ENCODE measurements at places on chromosomes 2 and 18.

DNA sequence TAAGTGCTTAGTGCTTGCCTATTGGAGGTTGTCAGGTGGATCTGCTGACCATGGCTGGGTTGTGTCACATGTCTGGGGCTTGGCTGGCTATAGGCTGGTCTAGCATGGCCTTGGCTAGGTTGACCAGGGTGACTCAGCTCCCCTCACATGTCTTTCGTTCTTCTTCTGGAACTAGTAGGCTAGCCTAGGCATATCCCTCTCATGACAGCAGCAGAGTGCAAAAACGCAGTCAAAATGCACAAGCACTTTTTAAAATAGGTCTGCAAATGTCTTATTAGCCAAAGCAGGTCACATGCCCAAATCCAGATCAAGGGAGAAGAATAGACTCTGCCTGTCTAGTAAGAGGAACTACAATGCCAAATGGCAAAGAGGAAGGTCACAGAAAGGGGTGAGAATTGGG is 179.7 kb upstream of the ACVR2A start:
- DNase-seq: no peak

- DNase-seq: no peak
Measured at GRCh38 chr2:39213015-39213414, 30.8 kb downstream of the CDKL4 start.

DNA sequence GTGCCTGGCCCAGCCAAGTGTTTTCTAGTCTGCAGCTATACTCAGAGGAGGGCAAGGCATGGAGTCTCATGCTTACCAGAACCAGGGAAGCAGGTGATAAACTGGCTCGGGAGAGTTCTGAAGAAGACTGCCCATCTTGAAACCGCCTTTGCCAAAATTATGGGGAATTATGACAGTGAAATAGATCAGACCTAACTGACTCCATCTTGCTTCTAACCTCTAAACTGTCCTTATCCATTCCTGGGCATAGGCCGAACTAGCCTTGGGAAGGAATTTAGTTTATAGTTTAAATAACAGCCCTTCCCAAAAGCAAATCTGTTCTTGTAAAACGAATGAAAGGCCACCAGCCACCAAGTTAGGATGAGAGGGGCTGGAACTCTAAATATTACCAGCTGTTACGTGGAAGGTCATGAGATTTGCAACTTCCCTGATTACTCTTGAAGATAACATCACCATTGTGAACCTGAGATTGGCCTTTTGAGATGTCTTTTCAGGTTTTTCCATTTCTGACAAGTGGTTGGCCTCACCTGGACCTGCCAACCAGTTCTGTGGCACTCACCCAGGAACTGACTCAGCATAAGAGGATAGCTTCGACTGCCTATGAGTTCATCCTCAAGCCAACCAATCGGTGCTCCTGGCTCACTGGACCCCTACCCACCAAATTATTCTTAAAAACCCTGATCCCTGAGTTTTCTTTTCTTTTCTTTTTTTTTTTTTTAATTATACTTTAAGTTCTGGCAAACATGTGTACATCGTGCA is 23.4 kb downstream of the CHCHD5 start:
- DNase-seq: no peak

- no peak for DNase-seq
Measured at GRCh38 chr2:198452327-198452726, 647.9 kb downstream of the PLCL1 start.

- no peak for DNase-seq
Measured at GRCh38 chr18:46072959-46073358, 899 bp upstream of the PSTPIP2 start.

DNA sequence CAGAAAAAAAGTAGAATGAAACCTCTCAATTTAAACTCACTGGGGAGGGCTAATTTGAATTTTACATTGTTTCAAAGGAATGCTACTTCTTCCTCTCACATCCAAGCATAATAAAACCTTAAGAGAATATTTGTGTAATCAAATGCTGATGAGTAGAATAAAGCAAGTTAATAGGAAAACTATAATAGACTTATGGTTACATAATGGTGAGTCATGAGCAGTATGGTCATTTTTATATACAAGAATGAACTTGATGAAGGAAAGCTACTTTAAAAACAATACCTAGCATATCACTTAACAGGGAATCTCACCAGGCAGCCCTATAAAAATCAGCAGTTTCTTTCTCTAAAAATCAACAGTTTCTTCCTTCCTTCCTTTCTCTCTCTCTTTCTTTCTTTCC is 80.3 kb downstream of the VSNL1 start:
- no peak for DNase-seq

GRCh38 chr2:230938098-230938497 is 13.1 kb upstream of the GPR55 start:
- no peak for DNase-seq

DNA sequence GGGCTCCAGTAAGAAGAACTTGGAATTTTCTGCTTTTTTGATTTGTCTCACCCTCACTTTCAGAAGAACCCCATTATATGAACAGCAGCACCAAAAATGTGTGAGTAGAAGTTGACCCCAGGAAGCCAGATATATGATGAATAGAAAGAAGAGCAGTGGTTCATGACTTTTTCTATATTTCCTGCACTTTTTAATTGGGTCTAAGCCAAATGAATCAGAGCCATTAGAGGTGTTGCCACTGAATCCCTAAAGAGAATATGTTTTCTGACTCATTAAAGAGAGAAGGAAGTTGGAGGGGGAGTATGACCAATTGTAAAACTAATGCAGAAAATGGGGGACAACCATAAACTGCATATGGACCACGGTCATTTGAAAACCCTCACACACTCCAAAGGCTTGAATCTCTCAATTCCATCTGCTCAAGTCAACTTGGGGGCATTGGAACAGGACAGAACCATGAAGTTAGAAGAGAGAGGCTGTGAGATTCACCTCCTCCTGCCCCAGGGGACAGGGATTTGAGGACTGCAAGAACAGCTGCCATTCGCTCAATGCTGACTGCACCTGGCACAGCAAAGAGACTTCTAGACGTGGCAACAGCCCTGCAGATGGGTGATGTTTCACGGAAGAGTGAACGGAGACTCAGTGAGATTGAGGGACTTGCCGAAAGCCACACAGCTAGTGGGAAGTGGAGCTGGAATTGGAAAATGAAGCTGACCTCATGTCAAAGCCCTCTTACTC is 3.0 kb downstream of the DAPL1 start:
- DNase-seq: no peak

DNA sequence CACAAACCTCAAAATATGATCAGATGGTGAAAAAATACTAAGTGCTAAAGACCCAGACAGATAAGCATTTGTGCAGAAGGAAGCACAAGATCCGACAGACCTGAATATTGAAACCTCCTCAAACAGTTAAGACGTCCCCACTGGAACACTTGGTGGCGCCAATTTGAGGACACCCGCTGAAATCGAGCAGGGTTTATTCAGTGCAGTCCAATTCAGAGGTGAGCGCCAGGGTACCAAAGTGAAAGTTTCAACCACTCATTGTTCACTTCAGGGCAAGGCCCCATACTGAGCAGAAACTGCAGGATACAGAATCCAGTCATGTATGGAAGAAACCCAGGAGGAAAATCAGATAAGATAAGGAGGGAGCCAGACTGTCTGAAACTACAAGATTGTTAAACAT is 417.6 kb downstream of the LRRTM4 start:
- DNase-seq: no peak

GRCh38 chr18:31721601-31722000 is 37.2 kb upstream of the B4GALT6 start:
- DNase-seq: no peak

Data from inflammatory macrophage treated with lipopolysaccharide for 1 hour (primary cell).